Gastrocnemius medialis (tissue), 4 donors: ENCODE measurements at places on chromosomes 5 and 9.

- no peak for DNase-seq
These were observed 16.2 kb downstream of the GPX3 start for GRCh38 chr5:151036556-151036955.

- no peak for DNase-seq
These were observed 15.6 kb upstream of the CLK4 start for GRCh38 chr5:178642351-178642909.

DNA sequence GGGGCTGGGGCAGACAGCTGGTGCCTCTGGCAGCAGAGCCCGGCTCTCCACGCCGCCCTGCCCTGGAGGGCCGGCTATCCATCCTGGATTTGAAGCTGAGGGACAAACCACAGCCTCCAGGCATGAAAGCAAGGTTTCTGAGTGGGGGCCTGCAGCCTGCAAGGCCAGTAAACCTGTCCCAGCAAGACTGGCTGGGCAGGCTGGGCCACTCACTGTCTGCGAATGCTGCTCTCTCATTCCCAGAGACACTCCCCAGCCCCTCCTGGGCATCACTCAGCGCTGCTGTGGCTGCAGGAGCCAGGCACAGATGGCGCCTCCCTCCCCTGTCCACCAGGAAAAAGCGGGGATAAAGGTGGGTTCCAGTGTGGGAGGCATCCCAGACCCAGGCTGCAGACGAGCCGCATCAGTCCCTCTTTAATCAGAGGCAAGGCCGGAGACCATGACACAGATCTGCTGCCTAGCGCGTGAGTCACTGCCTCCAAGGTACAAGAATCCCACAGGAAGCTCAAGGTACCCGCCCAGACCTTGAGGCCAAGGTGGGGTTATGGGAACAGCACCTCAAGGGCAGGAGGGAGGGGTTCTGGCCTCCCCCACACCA, 118.0 kb downstream of the VAV2 start:
- no peak for DNase-seq

DNA sequence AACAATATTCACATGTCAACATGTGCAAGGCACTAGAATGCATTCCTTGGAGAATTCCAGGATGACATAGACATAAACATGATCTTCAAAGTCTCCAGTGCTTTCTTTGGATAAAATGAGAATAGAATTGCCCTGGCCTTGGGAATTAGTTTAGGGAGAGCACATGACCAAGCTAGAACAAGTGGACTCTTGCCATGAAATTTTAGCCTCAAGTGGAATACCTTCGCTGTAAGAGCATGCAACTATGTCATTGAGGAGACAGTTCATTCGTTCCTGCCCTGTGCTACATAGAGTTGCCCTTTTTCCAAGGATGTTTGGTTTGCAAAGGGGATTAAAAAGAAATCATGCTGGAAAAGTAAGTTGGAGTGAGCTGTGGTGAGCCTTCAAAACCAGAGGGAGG, 42.7 kb downstream of the ZFAND5 start:
- DNase-seq = no peak

GRCh38 chr5:74953937-74954720, 87.9 kb upstream of the FAM169A start:
- no peak for DNase-seq

- DNase-seq = no peak
These were observed 65.1 kb downstream of the NREP start for GRCh38 chr5:111691914-111692313.

GRCh38 chr5:178536541-178537466, 53.4 kb downstream of the COL23A1 start:
- DNase-seq = no peak

DNA sequence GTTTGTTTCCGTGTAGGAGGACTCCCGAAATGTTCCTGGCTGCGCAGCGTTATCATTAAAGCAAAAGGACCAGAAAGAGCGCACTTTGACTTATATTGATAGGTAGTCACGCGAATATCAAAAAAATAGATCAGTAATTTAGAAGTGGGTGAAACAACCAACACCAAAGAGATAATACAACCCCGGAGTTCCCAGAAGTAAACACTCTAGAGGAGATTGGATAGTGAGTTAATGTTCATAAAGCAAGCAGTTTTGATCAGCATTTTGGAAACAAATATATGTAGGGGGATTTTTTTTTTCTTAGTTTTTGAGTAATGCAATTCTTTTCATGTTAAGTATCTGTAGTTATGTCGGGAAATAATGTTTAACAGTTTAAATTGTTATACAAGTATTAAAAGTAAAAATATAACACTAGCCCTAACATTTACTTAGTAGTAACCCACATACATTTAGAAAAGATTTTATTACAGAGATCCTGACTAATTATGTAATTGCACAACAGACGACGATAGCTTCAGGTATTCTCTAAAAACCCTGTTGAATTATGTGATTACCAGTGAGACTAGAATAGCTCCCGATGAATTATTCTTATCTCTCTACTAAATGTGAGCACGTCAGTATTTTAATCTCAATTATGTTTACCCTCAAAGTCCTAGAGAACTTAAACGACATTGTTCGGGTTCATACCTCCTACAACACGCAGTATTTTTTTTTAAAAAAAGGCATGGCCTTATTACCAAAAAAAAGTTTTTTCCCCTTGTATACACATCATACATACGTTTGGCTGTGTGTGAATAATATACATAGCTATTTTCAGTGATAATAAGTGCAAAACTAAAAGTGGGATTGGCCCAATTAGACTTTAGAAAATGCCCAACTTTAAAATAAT, 9.4 kb upstream of the NFIB start:
- DNase-seq = no peak

DNA sequence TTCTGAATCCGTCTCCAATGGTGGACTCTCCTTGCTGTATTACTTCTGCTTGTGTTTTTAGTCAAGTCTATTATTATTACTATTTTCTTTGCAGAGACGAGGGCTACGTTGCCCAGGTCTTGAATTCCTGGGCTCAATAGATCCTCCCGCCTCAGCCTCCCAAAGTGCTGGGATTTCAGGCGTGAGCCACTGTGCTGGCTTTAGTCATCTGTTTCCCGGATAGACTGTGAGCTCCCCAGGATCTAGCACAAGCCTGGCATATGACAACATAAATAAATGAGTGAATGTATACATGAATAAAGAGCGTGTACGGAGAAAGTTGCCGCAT, 439 bp upstream of the DDX46 start:
- no peak for DNase-seq

GRCh38 chr5:998246-999031, 10.2 kb upstream of the NKD2 start:
- no peak for DNase-seq
